Cardiac muscle cell (in vitro differentiated cells and primary cell): ENCODE measurements at places on chromosomes 13 and 19. TPM values are rescaled to one million over a fixed set of nuclear protein-coding genes. Genes with fewer than 3 reads are reported as not detected.

The SERPINE3 gene
- 0.80 and 0.92 TPM in 2 replicates for polyA plus RNA-seq

The ERFL gene
- 0.06 TPM in 1 of 2 replicates, not detected in the other for polyA plus RNA-seq

DNA sequence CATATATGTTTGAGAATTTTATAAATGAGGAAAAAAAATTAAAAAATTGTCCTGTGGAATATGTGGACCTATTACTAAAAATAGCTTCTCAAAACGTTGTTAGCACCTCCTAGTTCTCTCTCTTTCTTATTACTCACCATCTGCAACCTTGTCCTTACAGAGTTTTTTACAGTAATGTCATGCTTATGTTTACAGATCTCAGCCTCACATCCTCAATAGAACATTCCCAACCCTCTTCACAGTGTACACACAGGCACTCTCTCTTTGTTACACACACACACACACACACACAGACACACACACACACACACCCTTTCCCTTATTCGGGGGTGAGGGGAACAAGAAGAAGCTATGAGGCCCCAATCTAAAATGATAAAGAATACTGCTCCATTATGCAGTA, 197.7 kb downstream of the SLITRK6 start:
- no peak for DNase-seq

The IGFL2 gene
- polyA plus RNA-seq: 0.56 TPM in 1 of 2 replicates, not detected in the other
